ENCODE measurements at places on chromosomes 5 and 9.

DNA sequence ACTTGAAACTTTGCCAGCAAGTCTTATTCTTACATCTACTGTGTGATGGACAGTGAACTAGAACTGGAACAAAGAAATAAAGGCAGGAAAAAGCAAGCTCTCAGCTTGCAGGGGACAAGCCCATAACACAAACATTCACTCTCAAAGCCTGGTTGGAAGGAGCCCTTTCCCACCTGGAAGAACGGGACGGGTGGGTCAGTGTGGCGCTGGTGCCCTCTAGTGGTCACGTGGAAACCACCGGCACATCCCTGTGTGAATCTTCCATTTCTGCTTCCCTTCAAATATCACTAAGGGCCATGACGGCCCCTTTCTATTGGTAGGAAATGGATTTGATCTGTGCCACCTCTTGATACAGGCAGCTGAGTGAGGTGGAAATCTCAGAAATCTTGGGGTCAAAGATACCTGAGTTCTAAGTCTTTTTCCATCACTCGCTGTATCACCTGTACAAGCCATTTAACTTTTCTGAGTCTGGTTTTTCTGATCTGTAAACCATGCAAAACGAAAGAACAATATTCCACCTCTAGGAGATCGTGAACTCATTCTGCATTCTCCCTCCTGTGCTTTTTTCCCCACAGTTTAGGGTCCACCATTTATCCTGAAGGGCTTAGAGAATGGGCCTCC lies 211.6 kb downstream of the MSX2 start:
- peak; percentile 56 for DNase-seq

- DNase-seq = no peak
These were observed 256.1 kb upstream of the ANKRD55 start for GRCh38 chr5:56489272-56489671.

GRCh38 chr5:160496334-160496733 lies 74.7 kb downstream of the PTTG1 start:
- DNase-seq = no peak

GRCh38 chr9:4423207-4423610 lies 67.1 kb upstream of the SLC1A1 start:
- no peak for DNase-seq

GRCh38 chr9:16335788-16336580 lies 534.5 kb downstream of the BNC2 start:
- peak; percentile 27 for DNase-seq

- DNase-seq = no peak
These were observed 24.3 kb downstream of the CENPP start for GRCh38 chr9:92349771-92350739.

GRCh38 chr5:123721675-123722276 lies 209.8 kb downstream of the CSNK1G3 start:
- no peak for DNase-seq

GRCh38 chr5:74173241-74173640 lies 467.3 kb downstream of the ENC1 start:
- DNase-seq = no peak

- DNase-seq = no peak
These were observed 74.3 kb downstream of the EPB41L4B start for GRCh38 chr9:109246533-109246932.

- DNase-seq = no peak
These were observed 186.4 kb downstream of the EPB41L4A start for GRCh38 chr5:112232667-112233066.

Data from 8988T (cell line).